Brain (organoid and tissue), 16 donors: ENCODE measurements at places on chromosomes 7 and 10. TPM values are rescaled to one million over a fixed set of nuclear protein-coding genes. Genes with fewer than 3 reads are reported as not detected.

Gene TFPI2
- polyA plus RNA-seq: 0.22 TPM

Gene KLLN
- polyA plus RNA-seq: 0.24 TPM

Gene KIF20B
- 0.71 TPM for polyA plus RNA-seq

Gene DEPP1
- polyA plus RNA-seq: 33.5 TPM

Gene TRDMT1
- 3.0 TPM for polyA plus RNA-seq

Gene GPR146
- polyA plus RNA-seq: 10.5 TPM
